ENCODE measurements at places on chromosomes 7 and 10.

DNA sequence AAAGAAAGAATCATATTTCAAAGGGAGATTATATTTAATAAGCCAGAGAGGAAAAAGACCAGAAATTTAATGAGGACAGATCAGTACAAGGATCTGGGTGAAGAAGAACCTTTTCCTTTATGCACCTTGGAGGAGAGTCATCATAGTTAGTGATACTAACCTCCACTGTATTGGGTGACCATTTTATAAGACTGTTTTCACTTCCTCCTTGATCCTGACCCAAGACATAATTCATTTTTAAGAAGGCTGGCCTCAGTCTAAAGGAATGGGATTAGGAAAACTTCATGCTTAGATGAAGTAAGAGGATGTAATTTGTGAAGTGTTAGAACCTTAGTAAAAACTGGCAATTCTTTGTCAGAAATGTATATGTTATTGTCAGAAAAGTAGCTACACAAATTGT, 68.6 kb downstream of the ADAM22 start:
- no peak for DNase-seq

DNA sequence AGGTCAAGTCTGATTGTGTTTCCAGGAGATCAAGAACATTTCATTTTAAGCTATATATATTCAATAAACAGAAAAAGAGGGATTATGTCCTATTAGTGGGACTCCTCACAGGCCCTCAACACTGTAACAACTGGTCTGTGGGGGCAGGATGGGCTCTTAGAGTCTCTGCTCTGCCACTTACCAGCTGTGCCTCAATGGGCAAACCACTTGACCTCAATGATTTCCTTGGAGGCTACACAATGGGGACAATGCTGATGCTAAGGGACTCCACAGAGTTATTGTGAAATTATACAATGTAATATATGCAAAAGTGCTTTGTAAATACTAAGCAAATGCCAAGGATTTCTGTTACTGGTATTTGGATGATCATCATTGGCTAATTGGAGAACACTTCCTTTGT, 33.2 kb upstream of the MXI1 start:
- no peak for DNase-seq

DNA sequence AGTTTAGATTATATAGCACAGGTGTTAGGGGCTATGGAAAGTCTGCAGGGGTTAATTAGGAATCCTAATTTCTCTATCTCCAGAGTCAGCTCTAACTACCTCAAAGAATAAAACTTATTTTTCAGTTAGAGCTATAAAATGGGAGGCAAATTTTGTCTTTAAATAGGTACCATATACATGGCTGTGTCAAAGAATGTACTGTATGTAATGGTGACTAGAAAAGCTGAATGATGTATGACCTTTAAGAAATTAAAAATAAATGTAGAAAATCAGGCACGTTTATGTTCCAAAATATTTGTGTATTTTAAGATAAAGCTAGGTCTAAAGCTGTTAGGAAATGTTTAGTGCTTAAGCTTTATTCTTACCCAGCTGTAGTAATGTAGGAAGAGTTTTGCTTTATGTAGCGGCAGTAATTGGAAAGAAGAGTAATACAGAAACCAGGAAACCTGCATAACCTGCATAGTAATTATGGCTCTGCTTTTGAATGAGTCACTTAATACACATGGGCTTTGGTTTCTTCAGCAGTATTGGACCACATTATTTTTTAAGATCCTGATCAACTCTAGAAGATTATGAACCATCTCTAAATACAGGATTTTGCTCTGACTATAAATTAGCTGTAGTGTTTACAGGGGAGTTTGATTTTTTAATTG, 85.0 kb downstream of the KMT2E start:
- no peak for DNase-seq

DNA sequence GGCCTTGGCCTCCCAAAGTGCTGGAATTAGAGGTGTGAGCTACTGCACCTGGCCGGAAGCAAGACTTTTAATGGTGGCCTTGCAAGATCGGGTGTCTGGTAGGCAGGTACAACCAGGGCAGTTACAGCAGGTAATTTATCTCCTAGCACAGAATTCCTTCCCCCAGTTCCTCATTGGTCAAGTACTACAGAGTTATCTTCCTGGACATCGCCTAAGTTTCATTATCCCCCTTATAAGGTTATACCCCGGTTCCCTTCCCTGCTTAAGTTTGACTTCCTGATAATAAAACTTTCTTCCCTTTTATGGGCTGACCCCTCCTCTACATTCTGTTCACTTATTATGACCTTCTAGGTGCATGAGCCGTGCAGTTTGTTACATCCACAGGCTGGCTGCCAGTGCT, 19.0 kb upstream of the CYP3A43 start:
- no peak for DNase-seq

DNA sequence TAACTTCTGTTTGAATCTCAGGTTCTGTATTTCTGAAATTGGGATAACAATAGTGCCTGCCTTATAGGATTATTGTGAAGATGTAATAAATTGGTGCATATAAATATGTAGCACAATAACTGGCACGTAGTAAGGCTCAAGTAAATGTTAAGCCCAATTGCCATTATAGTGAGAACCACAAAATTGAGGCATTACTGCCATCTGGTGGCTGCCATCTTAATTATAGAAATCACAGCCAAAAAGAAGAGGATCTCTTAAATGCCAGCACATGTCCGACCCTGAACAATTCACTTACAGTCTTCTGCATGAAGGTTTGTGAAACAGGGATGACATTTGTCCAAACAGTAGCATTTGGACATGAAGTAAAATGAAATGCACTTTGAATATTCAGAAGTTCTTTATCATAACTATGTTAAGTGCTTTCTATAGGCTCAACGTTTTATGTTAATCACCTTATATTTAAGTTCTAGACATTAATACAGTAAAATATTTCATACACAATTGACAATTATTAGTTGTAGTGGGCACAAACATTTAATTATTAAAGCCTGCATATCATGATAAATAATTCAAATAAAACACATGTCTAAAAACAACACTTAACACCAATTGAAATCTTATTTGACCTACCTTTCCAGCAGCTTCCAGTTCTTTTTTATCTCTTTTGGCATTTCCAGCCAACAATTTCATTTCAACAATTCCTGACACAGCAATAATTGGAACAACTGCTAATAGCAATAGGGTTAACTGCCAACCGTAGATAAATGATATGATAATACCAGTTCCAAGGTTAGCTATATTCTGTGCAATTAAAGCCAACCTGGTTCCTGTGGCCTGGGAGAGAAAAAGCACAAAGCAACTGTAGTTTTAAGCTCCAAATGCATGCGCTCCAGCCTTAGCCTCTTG, 58.5 kb downstream of the ABCB4 start:
- peak; percentile 53 for DNase-seq

GRCh38 chr7:76315364-76315763, 12.9 kb downstream of the HSPB1 start:
- DNase-seq = no peak

- DNase-seq = peak; percentile 74
Observed at GRCh38 chr10:102230264-102230860, 4.3 kb downstream of the ELOVL3 start.

DNA sequence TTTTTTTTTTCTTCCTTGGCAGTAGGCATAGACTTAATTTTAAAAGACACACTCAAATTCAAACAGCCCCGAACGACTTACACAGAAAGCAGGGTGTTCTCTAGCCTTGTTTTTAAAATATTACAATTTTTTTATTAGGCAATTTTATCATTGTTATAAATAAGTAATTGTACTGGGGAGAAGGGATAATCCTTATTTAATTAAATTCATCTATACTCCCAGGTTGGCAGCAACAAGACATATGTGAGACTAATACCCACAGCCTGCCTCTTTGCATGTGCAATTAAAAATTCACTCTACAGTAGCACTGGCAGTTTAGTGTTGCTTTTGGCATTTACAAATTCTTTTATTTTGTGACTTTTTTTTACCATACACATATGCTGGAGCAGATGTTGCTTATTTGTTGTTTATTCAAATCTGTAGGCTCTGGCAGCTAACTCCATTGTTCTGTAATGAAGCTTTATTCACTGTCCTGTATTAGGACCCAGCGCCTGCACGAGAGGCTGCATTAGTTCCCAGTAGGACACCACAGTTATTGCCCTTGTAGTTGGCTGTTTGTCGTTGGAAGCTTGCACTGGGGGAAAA, 84.9 kb upstream of the PPP1R17 start:
- DNase-seq = no peak

- no peak for DNase-seq
Observed at GRCh38 chr10:62813981-62814380, 2.2 kb downstream of the EGR2 start.

DNA sequence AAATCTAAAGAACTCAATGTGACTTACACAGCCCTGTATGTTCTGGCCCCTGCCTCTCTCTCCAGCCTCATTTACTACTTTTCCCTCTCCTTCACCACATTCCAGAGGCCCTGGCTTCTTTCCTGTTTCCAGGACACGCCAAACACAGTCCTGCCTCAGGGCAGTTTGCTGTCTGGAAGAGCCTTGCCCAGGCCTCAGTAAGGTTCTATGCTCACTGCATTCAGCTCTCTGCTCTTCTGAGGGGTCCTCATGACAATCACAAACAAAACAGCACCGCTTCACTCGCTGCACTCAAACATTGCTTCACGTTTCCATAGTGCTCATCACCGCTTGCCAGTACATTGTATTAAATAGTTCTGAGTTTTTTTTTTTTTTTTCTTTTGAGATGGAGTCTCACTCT, 35.1 kb upstream of the GARS1 start:
- DNase-seq = no peak

Measured in thyroid gland (tissue), 4 donors.